ENCODE measurements at places on chromosomes 5 and 9. TPM values are rescaled to one million over a fixed set of nuclear protein-coding genes. Genes with fewer than 3 reads are reported as not detected.

Gene FAM153A
- total RNA-seq = 27.6 TPM

Gene CDKN2A
- 3.9 TPM for total RNA-seq

Gene SHB
- total RNA-seq = 1.2 TPM

Gene GABRA6
- total RNA-seq = not detected

Gene MARVELD2
- 0.40 TPM for total RNA-seq

Gene IL13
- total RNA-seq = 14.9 TPM

Gene HAND1
- total RNA-seq = not detected

Gene WNK2
- total RNA-seq = 1.6 TPM

Gene TRAF1
- total RNA-seq = 124 TPM

Gene UNC13B
- 3.6 TPM for total RNA-seq

Gene NMUR2
- not detected for total RNA-seq

Gene PRRT1B
- not detected for total RNA-seq

Gene MARCOL
- total RNA-seq = not detected

Gene PCDHGB5
- 0.15 TPM for total RNA-seq

Gene FAM163B
- not detected for total RNA-seq

Gene IL4
- 6.4 TPM for total RNA-seq

Gene FER
- 9.1 TPM for total RNA-seq

Gene PCDHA13
- not detected for total RNA-seq

Gene TMEM174
- not detected for total RNA-seq

Gene PPIC
- not detected for total RNA-seq

Gene LIFR
- total RNA-seq = 0.05 TPM

Gene CMYA5
- 0.15 TPM for total RNA-seq

Gene SDHA
- 142 TPM for total RNA-seq

Gene PCDHB12
- total RNA-seq = not detected

Gene CCDC171
- 2.5 TPM for total RNA-seq

Gene ABO
- total RNA-seq = not detected

Gene TEX48
- 0.57 TPM for total RNA-seq

Gene OCLN
- total RNA-seq = 0.68 TPM

Gene SLC36A2
- total RNA-seq = not detected

Gene COX7C
- 640 TPM for total RNA-seq

Gene PCDHGA9
- total RNA-seq = not detected

Gene ANKRD34B
- not detected for total RNA-seq

Gene MSX2
- total RNA-seq = not detected

Gene PCDHB16
- total RNA-seq = not detected

Gene ADGRD2
- total RNA-seq = not detected

Gene TNFAIP8
- 159 TPM for total RNA-seq

All from activated CD4-positive, alpha-beta memory T cell treated with anti-CD3 and anti-CD28 coated beads for 36 hours (primary cell).